MCF 10A (cell line): ENCODE measurements at places on chromosomes 2 and 18. TPM values are rescaled to one million over a fixed set of nuclear protein-coding genes. Genes with fewer than 3 reads are reported as not detected.

SNTG2 gene
- not detected in 2 replicates for total RNA-seq

WDR43 gene
- total RNA-seq = 100 and 160 TPM in 2 replicates

GALNT3 gene
- 20.2 and 24.2 TPM in 2 replicates for total RNA-seq

TBR1 gene
- total RNA-seq = 0.12 and 0.26 TPM in 2 replicates

ERMN gene
- not detected in 2 replicates for total RNA-seq

PCARE gene
- not detected in 2 replicates for total RNA-seq

MARCO gene
- total RNA-seq = 1.5 and 2.4 TPM in 2 replicates

GREB1 gene
- 1.7 and 2.3 TPM in 2 replicates for total RNA-seq

MYL12B gene
- total RNA-seq = 175 and 229 TPM in 2 replicates

NEURL3 gene
- not detected in 2 replicates for total RNA-seq

RAB31 gene
- 4.8 and 6.1 TPM in 2 replicates for total RNA-seq

KCNG3 gene
- total RNA-seq = not detected in 2 replicates

RGPD6 gene
- 16.7 and 21.0 TPM in 2 replicates for total RNA-seq

TRPM8 gene
- total RNA-seq = not detected in 2 replicates

GPAT2 gene
- not detected in 2 replicates for total RNA-seq

FOXI3 gene
- total RNA-seq = not detected in 2 replicates

GORASP2 gene
- total RNA-seq = 140 and 168 TPM in 2 replicates

SLC40A1 gene
- total RNA-seq = 0.15 TPM in 1 of 2 replicates, not detected in the other

CTNNA2 gene
- not detected in 2 replicates for total RNA-seq

LPIN2 gene
- 13.1 and 15.9 TPM in 2 replicates for total RNA-seq

IL36RN gene
- not detected in 2 replicates for total RNA-seq

NCOA1 gene
- total RNA-seq = 15.4 and 15.8 TPM in 2 replicates

SCN2A gene
- total RNA-seq = not detected in 2 replicates

CPLX4 gene
- not detected in 2 replicates for total RNA-seq

CAPN13 gene
- total RNA-seq = not detected in 2 replicates
